ENCODE measurements at places on chromosomes 13 and 19.

GRCh38 chr19:664913-665443, 2.0 kb upstream of the RNF126 start:
- peak; percentile 93 for DNase-seq

DNA sequence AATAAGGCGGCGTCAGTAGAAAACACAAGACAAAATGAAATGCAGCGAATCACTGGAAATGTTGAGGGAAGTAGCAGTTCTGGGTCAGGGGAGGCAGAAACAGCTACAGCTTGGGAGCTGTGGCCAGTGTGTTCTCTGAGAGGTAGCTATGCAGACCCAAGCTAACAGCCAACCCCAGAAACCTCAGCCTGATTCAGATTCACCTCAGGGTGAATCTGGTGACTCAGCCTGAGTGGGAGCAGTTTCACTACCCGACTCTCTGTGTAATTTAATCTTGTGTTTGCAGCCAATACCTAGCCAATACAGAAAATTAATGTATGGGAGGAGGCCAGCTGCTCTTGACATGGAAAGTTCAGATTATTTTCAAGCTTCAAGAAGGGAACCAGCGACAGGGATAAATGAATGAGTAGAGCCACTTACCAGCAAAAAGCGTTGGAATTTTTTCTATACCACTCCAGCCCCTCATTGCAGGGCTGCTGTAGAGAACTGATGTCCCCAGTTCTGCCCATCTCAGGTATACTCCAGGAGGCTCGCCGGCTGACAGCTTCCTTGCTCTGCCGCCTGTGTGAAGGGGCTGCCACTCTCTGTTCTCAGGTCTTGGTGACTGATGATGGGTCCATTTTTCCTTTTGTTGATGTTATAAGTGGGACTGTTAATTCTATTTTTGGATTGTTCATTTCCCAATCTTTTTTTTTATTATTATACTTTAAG, 8.9 kb downstream of the IGFL3 start:
- DNase-seq, result no peak

GRCh38 chr19:38324431-38324830, 4.8 kb downstream of the KCNK6 start:
- DNase-seq, result no peak

GRCh38 chr13:33994198-33994597, 176.2 kb downstream of the RFC3 start:
- no peak for DNase-seq

DNA sequence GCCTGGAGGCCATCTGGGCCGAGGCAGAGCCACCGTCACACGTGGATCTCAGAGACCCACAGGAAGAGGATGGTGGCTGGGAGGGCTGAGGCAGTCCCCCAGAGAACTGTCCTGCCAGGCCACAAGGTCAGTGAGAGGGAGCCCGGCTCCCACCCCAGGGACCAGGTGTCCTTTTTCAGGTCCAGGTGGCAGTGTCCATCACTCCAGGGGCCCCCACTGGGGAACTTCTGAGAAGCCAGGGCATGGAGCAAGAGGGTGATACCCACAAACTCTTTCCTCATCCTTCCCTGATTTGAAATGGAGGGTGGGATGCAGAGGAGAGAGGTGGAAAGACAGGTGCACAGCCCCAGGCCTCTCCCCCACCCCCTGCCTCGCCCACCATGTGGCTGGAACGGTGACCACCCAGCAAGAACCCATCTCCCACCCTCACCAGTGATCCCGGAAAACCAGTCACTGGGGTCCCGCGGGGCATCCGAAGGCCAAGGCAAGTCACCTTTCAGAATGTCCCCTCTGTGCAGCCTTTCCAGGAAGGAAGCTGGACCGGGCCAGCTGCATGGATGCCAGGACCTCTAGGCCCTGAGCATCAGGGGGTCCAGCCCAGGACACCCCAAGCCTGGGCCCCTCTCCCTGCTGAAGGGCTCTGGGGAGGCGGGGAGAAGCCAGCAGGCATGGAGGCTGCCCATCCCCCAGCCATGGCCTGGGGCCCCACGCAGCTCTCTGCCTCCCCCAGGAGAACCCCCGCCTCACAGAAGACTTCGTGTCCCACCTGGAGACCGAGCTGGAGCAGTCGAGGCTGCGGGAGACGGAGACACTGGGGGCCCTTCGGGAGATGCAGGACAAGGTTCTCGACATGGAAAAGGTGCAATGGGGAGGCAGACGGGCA, 14.1 kb downstream of the PRR36 start:
- no peak for DNase-seq

DNA sequence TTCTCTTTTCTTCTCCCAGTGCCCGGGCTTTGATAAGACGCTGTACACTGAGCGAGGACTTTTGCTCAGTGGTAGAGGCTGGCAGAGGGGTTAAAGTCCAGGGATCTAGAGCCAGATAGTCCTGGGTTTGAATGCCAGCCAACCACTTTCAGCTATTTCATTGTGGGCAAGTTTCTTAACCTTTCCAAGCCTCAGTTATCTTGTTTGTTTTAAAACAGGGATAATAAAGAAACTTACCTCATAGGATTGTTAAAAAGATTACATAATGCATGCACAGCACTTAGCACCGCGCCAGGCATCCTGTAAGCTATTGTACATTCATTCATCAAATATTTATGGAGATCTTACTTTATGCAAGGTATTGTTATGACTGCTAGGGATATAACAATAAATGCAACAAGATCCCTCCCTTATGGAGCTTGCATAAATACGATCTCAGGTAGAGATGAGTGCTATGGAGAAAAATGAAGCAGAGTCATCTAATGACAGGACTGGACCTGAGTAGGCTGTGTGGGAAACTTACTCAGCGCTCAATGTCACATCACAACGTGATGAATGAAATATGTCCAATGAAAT, 70.8 kb downstream of the LNX2 start:
- no peak for DNase-seq

- no peak for DNase-seq
These were observed 881 bp downstream of the ZNF20 start for GRCh38 chr19:12139269-12139668.

GRCh38 chr13:53010374-53011105, 18.1 kb upstream of the OLFM4 start:
- no peak for DNase-seq

GRCh38 chr19:593505-593904, 3.8 kb downstream of the HCN2 start:
- DNase-seq, result no peak

DNA sequence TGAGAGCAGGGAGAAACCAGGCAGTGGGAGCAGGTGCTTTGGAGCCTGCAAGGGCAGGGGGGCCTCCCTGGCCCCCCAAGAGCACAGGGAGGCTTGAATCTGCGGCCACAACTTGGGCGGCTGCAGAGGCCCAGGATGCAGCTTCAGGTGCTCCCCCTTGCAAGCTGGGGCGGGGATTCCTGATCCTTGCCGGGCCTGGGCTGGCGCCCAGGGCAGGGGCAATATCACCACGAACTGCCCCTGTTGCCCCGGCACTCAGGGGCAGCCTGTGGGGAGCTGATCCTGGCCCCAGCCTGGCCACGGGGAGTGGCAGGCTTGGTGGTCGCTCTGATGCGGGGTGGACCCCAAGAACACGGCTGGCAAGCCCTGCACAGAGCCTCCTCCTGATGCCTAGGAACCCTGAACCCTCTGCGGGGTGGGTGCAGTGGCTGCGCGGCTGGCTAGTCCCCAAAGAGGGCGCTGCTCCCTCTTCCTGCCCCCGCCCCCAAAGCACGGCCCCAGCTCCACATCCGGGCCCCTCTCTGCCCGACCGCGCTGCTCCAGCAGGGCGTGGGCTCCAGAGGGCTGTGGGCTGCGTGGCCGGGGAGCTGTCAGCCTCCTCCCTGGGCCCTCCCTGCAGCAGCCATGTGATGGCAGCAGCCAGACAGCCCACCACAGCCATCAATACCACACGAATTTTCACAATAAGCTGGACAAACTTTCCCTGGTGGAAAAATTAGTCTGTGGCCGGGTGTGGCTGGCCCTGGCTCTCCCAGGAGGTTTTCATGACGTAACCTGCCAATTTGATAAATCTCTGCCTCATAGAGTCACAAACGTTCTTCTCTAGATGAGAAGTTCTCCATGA, 21.0 kb downstream of the TNFSF9 start:
- DNase-seq, result no peak

- peak; percentile 73 for DNase-seq
These were observed 644 bp downstream of the MED26 start for GRCh38 chr19:16627193-16627927.

DNA sequence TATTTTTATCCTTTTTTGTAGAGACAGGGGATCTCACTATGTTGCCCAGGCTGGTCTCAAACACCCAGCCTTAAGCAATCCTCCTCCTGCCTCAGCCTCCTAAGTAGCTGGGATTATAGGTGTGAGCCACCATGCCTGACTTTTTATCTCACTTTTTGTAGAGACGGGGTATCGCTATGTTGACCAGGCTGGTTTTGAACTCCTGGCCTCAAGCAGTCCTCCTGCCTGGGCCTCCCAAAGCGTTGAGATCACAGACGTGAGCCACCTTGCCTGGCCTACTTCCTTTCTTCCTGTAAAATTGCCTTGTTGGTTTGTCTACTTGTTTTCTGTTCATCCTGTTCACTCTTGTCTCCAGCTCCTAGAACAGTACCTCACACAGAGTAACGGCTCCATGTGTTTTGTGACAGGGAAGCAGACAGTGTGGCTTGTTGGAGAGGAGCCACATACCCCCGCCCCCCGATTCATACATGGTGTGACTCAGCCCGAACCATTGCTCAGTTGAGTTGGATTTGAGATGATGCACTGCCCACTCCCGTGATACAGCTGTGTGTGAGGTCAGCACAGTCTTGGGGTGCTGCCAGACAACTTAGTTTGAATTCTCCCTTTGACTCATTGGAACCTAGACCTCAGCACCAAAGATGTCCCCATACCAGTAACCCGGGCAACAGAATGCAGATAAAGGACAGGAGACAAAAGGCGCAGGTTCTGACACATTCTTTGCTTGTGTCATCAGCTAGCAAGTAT, 34.2 kb downstream of the GPR42 start:
- no peak for DNase-seq

DNA sequence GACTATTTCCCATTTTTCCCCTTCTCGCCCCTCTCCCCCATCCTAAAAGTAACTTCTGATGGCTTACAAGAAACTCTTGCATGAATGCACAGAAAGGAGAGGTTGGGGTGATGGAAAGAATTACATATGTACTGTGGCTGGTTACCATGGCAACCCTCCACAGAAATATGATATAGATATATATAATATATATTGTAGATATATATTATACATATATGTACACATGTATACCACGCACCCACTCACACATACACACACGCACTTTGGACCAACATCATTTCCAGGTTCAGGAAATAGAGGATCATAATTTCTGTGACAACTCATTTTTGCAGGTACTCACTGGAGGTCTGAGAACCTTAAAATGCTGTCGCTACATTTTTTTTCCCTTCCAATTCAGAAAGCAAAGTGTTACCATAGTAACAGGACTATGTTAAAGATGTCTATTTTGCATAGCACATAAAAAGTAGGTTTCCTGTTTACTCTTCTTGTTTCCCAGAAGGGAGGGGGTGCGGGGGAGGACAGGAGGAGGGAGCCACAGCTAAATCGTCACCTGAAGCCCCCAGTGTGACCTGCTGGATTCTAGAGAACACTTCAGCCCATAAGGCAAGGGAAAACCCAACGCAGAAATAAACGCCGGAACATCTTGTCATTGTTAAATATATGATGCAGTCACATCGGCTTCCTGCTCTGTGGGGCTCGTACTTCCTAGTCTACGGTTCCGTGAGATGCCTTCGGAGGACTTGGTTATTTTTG, 44.7 kb downstream of the EFNB2 start:
- DNase-seq, result no peak

- no peak for DNase-seq
These were observed 695.3 kb downstream of the DACH1 start for GRCh38 chr13:71171740-71172139.
